Lower leg skin (tissue), 4 donors: ENCODE measurements at places on chromosomes 11 and 22.

DNA sequence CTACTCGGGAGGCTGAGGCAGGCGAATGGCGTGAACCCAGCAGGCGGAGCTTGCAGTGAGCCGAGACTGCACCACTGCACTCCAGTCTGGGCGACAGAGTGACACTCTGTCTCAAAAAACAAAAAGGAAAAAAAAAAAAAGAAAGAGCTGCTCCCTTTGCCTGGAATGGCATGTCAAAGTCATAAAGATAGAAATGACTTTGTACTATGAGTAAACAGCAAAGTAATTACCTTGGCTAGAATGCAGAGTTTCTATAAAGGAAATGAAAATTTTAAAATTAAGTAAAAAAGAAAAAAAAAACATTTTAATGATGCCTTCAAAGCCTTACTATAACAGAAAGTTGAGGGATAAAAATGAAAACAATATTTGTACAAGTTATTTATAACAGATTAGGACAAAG lies 10.1 kb downstream of the PPP2R1B start:
- DNase-seq: no peak

DNA sequence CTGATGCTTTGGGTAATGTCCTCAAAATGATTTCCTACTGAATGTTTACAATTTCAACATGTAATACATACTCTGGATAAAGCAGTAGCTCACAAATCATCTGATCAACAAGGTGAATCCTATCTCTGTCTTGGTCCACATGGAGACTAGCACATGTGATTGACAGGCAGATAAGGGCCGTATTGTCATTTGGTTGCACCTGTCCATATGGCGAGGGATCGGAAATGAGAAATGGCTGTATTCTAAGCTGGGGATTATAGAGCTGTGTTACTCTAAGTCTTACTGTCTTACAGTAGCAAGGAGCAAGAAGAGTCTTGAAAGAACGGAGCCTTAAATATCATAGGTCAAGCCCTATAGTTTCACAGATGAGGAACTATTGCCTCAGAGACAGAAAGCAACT lies 55.7 kb downstream of the APIP start:
- DNase-seq: no peak

GRCh38 chr11:3340025-3340424 lies 38.9 kb downstream of the ZNF195 start:
- no peak for DNase-seq

DNA sequence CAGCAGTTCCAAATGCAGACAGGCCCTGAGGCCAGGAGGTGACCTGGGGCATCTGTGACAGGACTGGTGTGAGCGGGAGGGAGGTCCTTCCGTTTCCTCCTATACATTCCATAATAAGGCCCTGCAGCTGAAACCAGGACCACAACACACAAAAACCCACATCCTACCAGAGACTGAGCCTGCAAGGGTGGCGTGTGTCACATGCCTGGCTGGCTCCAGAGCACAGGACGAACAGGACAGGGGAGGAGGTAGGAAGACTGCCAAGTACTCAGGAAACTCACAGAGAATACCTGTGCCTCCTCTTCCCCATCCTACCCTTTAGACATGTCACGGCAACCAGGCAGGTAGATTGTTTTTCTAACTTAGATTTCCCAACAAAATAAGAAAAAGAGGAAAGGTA lies 103.9 kb downstream of the ARL14EP start:
- no peak for DNase-seq

GRCh38 chr11:79507706-79508105 lies 66.9 kb upstream of the TENM4 start:
- DNase-seq: no peak

DNA sequence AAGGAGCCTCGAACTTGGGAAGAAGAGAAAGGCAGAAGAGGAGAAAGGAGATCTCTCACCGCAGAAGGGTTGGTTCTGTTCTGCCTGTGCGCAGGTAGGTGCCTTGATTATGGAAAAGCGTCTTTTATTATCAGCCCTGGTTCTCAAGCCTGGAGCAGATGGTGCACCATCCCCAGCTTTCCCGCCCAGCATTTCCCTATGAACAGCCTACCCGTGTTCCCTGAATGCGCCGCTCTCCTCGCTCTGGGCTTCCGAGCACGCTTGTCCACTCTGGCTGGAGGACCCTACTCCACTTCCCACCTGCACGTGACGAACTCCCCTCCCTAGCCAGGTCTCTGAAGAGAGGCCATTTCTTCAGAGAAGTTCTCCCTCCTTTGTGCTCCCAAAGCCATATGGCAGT lies 15.2 kb downstream of the IGSF9B start:
- no peak for DNase-seq

DNA sequence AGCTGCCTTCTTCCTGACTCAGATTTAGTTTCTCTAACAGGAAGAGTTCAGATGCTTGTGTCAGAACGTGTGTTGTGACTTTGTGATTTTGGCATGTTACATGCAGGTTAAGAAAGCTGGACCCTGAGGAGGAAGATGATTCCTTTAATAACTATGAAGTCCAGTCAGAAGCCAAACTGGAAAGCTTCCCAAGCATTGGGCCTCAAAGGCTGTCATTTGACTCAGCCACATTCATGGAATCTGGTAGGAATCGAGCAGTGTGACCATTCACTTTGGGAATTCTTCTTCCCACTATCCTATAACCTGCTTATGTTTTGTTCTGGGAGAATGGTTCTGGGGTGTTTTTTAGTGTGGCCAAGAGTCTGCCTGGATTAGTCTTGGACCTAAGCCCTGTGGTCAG lies 48.0 kb downstream of the CABIN1 start:
- no peak for DNase-seq

DNA sequence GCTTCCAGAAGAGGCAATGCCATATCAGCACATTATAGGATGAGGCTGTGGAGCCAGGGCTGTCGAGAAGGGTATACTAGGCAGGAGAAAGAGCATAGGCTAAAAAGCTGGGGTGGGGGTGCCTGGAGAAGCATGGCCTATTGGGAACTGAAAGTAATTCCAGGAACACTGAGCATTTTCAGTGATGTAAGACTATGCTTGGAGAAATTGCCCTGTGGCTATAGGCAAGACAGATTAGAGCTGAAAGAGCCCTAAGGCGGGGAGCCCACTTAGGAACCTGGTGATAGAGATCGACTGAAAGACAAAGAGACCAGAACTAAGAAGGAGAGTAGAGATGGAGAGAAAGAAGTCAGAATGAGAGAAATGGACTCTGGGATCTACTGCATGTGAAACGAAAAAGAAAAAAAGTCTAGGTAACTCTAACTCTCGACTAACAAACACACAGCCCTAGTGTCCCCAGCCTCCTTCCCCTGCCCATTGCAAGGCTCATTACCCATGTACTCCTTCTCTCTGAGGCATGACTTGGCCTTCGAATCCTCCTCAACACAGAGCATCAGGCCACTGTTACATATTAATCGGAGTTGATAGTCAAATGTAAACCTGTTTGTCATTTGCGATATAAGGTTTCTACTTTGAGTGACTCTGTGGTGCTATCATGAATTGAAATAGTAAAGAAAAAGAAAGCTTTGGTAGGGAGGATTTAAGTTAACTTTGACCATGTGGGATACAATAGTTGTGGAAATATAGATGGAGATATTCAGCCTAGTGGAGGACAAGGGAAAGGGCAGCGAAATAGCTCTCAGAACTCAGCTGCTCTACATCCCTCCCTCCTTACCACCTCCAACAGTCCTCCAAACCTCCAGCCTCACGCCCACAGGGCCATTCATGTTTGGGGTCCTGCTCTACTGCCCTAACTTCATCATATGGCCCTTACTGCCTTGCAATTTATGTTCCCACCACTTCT lies 52.3 kb upstream of the BMAL1 start:
- no peak for DNase-seq

GRCh38 chr22:35488513-35488912 lies 52.1 kb upstream of the RASD2 start:
- DNase-seq: no peak

DNA sequence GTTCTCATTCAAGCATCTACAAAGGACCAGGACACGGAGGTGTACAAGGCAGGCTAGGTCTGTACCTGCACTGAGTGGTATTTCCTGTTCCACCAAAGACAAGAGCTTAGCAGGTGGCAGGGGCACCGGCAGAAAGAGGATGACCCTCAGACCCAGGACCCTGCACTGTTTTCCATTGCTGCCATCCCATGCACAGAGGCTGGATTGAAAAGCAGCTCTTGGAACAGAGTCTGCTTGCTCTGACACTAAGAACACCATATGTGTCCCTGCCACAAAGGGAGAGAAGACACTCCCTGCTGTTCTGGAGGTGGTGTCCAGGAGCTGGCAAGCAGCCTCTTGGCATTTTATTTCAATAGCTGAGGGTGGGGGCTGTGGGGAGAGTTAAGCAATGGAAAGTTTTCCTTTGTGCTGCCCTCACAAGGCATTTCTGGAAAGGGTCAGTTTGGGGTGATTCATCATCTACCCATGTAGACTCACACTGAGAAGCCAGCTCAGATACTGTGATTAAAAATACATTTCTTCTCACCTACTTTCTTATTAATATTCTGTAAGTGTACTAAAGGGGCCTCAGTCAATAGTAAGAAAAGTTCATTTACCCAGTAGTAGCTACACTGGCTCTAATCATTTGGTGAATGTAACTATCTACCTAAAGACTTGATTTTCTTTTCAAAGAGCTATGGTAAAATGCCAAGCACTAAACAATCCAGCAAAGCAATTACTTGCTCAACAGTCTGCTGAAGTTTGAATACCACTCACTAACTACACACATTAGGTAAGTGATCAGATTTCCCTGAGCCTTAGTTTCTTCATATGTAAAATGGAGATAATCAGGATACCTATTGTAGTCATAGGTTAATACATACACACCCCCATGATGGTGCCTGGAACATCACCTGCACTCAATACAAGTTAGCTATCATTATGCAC lies 55.2 kb downstream of the SLC1A2 start:
- peak; percentile 81 for DNase-seq

DNA sequence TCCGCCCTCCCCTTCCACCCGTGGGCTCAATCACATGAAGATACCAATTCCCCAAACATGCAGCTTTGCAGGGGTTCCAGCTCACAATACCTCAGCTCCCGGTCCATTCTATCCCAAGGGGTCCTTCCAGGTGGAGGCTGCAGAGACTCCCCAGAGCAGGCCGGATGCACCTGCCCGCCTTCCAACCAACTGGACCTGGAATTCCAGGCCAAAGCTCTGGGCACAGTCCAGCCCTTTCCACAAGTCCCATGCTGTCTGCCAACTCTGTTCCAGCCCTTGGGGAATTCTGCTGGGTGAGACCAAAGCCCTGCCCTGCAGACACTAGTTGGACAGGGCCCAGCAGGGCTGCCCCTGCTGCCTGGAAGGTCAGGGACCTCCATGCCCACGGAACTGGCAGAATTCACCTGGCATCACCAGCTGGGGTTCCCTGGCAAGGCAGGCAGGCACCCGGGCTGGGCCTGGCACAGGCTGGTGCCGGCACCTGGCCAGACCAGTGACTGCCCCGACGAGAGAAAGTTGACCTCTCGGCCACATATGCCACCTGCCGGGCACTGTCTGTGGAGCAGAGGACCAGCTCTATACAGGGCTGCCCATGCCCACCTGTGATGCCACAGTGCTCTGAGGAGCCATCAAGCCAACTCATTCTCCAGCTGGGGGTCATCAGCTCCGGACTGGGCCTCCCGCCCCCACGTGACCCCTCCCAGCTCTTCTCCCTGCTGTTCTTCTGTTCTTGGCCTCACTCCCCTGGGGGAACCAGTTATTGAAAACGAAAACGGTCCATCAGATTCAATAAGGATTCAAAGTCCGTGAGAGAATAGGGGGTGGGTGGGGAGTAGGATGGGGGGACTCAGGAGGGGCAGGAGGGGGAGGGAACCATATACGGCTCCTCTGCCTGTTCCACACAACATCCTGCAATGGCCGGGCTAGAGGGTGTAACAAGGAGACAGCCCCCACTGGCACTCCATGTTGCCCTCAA lies 4.7 kb downstream of the SYT7 start:
- no peak for DNase-seq

DNA sequence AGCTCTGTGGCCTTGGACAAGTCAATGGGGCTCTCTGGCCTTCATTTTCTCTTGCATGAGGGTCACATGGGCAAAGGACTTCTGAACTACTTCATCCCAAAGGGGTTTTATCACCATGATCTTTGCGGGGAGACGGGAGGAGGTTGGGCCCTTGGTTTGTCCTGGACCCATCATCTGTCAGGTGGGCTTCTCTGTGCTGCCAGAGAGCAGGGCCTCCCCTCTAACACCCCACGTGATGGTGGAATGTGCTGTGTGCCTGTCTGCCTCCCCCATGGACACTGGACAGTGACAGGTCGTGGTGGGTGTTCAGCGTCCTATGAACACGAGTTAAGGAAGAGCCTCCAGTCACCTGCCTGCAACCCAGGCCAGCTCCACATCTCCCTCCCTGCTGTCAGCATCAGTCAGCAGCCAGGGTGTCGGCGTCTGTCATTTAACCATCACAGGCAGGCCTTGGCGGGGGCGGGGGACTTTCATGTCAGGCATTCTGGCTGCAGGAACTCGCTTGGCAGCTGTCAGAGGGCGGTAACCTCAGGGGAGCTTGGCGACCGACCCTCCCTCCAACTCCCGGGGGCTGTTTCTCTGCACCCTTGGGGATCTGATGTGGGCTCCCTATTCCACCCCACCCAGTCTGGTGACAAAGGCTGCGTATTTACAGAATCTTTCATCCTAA lies 2.6 kb upstream of the SUN2 start:
- no peak for DNase-seq

- DNase-seq: no peak
These were observed 15.1 kb downstream of the DTX4 start for GRCh38 chr11:59187035-59187434.

DNA sequence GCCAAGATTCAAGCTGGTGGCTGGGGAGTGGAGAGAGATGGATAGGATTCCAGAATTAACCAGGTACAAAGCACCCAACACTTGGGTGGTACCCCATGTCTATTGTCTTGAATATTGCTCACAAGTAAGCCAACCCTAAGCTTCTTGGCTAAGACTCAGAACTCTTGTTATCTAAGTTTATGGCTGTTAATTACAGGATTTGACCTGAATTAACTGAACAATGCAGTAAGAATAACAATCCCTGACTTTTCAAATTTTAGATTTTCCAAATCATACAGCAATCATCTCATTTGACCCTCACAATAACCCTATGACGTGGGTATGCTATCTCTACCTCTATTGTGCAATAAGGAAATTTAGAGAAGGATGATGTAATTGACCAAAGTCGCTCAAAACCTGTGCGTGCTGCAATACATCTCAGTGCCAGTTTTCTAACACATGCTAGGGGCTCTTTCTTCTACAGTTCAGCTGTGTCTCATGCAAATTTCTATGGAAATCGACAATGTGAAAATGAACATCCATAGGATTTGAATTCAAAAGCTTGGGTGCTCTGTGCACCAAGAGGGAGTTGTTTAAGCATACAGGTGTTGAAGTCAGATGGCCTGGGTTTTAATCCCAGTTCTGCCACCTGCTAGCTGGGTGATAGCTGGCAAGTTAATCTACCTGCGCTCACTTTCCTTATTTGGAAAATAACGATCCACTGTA lies 40.1 kb upstream of the APLNR start:
- DNase-seq: no peak
